ENCODE measurements at places on chromosomes 6 and 20. TPM values are rescaled to one million over a fixed set of nuclear protein-coding genes. Genes with fewer than 3 reads are reported as not detected.

DNA sequence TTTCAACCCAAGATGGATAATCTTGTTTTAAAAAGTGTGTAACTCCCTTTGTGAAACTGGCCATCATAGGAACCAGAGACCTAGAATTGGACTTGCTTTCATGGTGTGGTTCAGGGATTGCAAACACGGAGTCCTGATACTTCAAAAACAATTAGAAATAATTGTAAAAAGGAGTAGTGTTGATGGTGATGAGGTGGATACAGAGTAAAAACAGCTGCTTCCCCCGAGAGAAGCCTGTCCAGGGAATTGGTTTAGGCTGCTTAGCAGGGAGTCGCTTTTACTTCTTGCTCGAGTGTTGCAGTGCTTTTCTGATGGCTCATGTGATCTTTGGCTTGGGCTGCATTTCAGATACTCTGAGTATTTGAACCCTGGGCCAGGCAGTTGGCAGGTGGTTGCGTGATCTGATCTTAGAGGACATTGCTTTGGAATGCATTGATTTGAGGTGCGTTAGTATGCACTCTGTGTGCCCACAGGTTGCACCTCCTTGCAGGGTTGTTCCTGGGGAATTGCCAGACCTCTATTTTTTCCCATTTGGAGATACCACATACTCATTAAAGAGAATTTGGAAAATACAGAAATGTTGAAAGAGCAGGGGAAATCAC lies 19.5 kb downstream of the KIF3B start:
- H3K27ac ChIP-seq = no peak overlapping the region
- H3K4me3 ChIP-seq = no peak overlapping the region
- H3K27me3 ChIP-seq = no peaks in the 10 kb centered on the region
- DNase-seq = no peak
- H3K4me1 ChIP-seq = no peaks in the 10 kb centered on the region
- H3K36me3 ChIP-seq = no peaks in the 10 kb centered on the region

Gene ARMC12
- 0.90 TPM for total RNA-seq

Gene HDGFL1
- total RNA-seq = not detected

Gene ENTPD6
- total RNA-seq = 45.9 TPM

GRCh38 chr20:45951925-45952834 lies 17.7 kb downstream of the PCIF1 start:
- no peaks in the 10 kb centered on the region for H3K36me3 ChIP-seq
- H3K27me3 ChIP-seq = no peaks in the 10 kb centered on the region
- no peaks in the 10 kb centered on the region for H3K4me1 ChIP-seq
- H3K4me3 ChIP-seq = no peak overlapping the region
- H3K27ac ChIP-seq = no peak overlapping the region

Gene PRDM13
- total RNA-seq = 0.10 TPM
